ENCODE measurements at places on chromosomes 2 and 18.

DNA sequence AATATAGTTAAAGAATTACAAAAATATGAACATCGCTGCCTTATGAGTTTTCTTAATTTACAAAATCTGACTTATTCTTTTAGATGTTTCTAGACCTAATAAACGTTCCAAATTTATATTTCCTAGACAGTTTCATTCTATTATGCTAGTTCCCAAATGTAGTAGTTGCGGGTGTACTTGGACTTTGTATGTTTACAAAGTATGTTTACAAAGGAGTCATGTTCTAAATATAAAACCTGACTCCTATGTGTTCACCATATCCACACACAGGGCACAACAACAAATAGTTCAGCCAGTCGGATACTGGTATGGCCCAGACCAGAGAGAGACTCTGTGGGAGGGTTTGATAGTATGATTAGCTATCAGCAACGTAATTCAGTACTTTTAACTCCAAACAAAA is 230.7 kb downstream of the KCNH7 start:
- no peak for DNase-seq

GRCh38 chr2:237218756-237219155 is 133.1 kb downstream of the COPS8 start:
- no peak for DNase-seq

DNA sequence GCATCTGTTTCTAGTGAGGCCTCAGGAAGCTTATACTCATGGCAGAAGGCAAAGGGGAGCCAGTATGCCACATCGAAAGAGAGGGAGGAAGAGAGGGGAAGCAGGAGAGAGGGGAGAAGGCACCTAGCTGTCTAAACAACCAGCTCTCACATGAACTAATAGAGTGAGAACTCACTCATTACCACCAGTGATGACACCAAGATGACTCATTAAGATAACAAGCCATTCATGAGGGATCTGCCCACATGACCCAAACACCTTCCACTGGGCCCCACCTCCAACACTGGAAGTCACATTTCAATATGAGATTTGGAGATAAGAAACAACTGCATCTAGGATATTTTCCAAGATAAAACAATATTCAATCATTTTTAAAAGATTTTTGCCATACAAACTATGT is 753.9 kb upstream of the ZEB2 start:
- no peak for DNase-seq

GRCh38 chr2:235521844-235522243 is 28.0 kb downstream of the AGAP1 start:
- no peak for DNase-seq

- DNase-seq = no peak
These were observed 48.6 kb downstream of the KLHL14 start for GRCh38 chr18:32724071-32724749.

DNA sequence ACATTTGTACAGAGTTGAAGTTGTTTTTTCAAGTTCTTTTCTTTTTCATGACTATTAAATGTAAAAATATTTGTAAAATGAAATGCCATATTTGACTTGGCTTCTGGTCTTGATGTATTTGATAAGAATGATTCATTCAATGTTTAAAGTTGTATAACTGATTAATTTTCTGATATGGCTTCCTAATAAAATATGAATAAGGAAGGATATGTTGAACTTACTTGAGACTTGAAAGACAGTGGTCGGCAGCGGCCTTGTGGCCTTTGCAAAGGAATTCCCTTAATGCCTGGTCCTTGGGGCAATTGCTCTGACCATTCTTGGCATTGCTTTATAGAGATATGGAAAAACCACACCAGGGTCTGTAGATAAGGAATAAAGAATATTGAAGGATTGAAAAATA is 25.9 kb upstream of the TMEM87B start:
- no peak for DNase-seq

Data from anterior cingulate cortex (tissue), 58 donors.